DMS53 (cell line): ENCODE measurements at places on chromosomes 16 and 17.

- DNase-seq: peak; percentile 81
Measured at GRCh38 chr16:89823087-89823823, 5.0 kb upstream of the SPIRE2 start.

- DNase-seq: no peak
Measured at GRCh38 chr16:15461376-15461775, 27.0 kb downstream of the BMERB1 start.

- no peak for DNase-seq
Measured at GRCh38 chr17:45662432-45662831, 121.7 kb upstream of the CRHR1 start.

DNA sequence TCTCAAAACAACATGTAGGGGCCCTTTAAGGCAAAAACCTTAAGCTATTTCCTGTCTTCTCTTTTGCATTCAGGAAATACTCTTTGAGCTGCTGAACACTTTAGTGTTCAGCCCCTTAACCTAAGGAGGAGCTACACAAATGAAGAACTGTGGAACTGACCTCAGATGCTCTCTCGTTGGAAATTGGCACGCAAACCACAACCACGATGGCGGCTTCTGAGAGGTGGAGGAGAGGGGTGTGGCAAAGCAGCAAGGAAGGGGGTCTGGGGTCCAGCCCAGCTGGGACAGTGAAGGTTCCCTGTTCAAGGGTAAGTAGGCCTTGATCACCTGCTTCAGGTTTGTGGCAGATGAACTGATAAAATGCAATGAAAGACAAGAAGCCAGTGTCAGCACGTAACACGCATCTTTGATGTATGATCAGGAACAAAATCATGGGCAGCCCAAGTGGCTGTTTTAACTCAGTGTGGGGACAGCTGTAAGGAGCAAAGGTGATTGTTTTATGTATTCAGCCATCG is 291.6 kb upstream of the TNRC6C start:
- no peak for DNase-seq

GRCh38 chr16:3868556-3868955 is 12.0 kb downstream of the CREBBP start:
- DNase-seq: no peak

- no peak for DNase-seq
Measured at GRCh38 chr16:31877876-31878642, 4.5 kb downstream of the ZNF267 start.

DNA sequence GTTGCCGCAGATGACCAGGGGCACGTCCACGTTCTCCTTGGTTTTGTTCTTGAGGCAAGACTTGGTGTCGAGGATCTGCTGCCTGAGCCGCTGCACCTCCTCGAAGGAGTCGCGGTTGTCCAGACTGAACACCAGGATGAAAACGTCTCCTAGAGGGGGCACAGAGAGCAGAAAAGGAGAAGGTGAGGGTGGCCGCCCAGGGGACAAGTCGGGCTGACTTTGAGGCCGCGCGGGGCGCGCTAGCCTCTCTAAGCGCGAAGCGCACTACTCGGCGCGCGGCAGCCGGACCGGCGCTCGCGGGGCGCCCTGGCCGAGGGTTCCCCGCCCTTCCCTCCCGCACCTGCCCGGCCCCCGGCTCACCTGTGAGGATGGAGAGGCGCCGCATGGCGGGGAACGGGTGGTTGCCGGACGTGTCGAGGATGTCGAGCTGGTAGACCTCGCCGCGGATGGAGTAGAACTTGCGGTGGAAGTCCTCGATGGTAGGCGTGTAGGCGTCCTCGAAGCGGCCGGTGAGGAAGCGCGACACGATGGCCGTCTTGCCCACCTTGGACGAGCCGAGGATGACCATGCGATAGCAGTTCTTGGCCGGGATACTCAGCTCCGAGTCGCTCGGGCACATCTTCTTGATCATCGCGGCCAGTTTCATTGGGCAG is 533 bp downstream of the RASD1 start:
- peak; percentile 77 for DNase-seq

DNA sequence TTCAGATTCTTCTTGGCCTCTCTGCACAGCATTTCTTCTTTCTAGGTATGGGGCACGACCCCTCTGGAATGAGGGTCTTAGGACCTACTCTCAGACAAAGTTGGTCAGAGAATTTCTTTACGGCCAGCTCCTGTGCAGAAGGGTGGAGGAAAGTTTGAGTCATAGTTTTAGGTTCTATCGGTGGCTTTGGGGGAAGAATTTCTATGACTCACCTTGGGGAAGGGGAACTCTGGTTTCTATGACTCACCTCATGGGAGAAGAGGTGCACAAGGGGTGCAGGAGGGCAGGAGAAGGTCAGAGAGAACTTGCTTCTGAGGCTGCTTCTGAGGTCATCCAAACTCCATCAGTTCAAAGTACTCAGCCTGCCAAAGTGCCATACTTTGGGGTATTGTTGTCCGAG is 2.5 kb upstream of the ABCC12 start:
- DNase-seq: peak; percentile 16

GRCh38 chr16:80791411-80791810 is 13.0 kb downstream of the CDYL2 start:
- no peak for DNase-seq

DNA sequence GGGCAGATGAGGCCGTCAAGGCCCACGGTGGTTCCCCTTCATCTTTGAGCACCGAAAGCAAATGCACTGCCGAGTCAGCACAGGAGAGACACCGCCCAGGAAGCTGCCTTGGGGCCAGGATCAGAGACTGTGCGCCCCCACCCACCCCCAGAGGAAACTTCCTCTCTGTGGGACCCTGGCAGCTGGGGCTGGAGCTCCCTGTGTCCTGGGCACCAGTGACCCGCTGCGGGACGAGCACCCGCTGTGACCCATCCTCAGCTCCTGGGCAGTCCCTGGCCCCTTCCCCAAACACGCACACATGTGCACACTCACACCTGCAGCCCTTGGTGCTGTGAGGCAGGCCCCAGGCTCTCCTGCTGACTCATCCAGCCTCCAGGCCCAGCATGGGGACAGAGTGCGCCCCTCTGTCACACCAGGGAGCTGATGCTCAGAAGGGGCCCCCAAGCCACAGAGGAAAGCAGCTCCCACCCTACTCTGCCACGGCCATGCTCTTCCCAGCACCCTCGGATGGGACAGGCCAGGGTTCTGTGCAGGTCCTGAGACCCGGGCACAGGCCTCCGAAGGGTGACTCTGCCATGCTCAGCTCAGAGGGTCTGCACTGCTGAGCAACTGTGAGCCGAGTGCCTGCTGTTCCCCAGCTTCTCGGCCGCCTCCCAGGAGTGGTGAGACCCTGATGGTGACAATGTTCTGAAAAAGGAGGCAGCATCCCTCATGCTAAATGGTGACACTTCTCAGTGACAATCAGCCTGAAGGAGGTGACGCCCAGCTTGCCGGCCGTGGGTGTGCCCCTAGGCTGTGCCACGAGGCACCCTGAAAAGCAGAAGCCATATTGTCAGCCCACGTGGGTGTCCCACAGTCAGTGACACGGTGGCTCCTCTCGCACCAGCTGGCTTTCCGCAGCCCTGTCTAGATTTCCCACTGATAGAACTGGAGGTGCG is 3.6 kb downstream of the PIEZO1 start:
- no peak for DNase-seq

GRCh38 chr17:29569245-29569950 is 897 bp downstream of the TP53I13 start:
- DNase-seq: peak; percentile 51

DNA sequence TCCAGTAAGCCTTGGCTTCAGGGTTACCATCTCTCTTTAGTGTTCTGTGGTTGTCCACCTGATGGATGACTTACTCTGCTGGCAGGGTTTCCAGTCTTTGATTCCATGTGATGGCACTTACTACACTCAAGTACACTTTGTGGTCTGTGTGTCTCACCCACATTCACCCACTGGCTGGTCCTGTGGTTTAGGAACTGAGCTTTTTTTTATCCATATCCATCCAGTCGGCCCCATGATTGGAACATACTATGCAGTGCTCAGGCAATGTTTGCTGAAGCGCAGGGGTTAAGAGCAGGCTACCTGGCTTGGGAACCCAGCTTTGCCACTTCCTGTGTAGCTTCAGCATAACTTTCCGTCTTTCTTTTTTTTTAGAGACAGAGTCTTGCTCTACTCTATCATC is 2.8 kb upstream of the FUS start:
- peak; percentile 69 for DNase-seq

DNA sequence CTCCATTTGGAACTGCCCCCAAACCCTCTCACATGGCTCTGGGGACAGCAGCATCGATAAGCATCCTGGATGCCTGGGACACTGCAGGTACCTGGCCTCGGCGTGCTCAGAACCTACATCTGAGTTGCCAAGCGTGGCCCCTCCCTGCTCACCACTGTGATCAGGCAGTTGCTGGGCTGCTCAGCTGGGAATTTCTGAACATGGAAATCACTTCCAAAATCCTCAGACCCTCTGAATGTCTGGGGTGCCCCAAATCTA is 6.3 kb downstream of the CDH5 start:
- no peak for DNase-seq

DNA sequence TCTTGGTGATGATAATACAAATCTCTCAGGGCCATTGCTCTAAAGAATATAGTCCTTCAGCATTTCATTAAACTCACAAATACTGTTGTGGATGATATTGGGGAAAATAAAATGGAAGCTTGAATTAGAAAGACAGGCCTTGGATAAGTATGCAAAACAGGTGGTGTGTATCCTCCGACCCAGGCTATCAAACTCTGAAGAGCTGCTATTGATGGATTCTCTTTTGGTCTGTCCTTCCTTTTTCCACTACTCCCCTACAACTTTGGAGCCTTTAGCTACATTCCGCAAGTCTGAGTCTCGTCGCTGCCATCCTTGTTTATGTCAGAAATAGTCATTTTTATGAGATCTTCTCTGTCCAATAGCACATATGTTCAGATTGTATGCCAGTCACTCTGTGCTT is 351.6 kb downstream of the KCNJ2 start:
- DNase-seq: no peak

DNA sequence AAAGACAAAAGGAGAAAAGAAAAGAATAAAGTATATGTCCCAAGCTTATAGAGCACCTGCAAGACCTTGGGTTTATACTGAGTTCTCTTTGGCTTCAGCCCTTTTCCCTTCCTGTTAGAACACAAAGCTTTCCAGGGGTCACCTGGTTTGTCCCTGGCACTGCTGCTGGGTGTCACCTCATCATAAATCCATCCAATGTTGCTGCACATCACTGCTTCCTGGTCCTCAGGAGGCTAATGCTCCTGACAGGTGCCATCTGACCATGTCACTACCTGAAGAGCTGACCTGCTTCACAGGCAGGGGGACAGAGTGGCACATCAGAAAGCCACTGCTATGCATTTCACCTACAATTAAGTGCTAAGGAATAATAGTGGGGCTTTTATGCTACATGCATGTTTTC is 164.6 kb upstream of the ELAC2 start:
- peak; percentile 61 for DNase-seq

GRCh38 chr17:60165971-60166370 is 16.2 kb downstream of the CA4 start:
- DNase-seq: peak; percentile 31

DNA sequence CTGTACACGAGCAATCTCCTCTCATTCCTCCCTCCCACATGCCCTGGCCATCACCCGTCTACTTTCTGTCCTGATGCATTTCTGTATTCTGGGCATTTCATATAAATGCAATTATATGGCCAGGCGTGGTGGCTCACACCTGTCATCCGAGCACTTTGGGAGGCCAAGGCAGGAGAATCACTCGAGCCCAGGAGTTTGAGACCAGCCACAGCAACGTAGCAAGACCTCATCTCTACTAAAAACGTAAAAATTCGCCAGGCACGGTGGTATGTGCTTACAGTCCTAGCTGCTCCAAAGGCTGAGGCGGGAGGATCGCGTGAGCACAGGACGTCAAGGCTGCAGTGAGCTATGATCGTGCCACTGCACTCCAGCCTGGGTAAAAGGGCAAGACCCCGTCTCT is 4.8 kb downstream of the MEAK7 start:
- no peak for DNase-seq

DNA sequence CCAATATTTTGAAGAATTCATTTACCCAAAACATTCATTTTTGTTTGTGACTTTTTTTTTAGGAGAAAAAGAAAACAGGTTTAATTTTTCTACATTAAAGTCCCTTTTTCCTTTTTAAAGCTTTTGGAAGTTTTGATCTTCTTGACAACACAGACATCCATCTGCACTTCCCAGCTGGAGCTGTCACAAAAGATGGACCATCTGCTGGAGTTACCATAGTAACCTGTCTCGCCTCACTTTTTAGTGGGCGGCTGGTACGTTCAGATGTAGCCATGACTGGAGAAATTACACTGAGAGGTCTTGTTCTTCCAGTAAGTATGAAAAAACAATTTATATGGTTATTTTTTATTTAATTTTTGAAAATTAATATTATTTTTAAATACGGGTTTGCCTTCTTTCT is 37.2 kb downstream of the SIAH1 start:
- peak; percentile 12 for DNase-seq

DNA sequence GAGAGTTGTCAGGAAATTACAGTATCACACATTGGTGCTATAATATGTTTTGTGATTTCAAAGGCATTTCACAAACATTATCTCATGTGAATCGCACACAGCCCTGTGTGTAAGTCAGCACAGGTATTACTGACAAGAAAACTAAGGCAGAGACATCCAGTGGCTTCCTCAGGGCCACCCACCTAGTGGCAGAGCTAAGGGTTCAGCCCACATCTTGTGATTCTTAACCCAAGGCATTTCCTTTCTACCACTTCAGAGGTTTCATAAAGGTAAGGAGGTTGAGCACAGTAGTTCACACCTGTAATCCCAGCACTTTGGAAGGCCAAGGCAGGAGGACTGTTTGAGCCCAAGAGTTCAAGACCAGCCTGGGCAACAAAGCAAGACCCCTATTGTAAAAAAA is 58.2 kb downstream of the STX8 start:
- DNase-seq: no peak

- no peak for DNase-seq
Measured at GRCh38 chr17:31584438-31585279, 193.2 kb downstream of the RAB11FIP4 start.

GRCh38 chr16:22784690-22785214 is 29.2 kb upstream of the HS3ST2 start:
- DNase-seq: no peak

DNA sequence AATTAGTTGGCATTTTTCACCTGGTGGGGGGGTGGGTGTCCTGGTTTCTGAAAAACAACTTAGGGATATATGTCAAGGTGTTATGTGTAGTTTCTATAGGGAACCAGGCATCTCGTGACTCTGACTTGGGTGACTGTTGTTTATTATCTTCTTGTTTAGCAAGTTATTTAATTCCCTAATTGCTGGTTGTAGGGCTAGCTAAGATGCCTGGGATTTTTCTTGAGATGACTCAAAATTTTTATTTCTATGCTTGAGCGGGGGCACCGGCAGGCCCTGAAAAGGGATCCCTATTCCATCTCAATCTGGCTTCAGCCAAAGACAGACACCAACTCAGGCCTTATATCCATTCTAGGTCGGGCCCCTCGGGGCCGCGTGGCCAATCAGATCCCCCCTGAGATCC is 3.2 kb downstream of the DPH1 start:
- no peak for DNase-seq

GRCh38 chr17:9850151-9850550 is 24.4 kb downstream of the GLP2R start:
- no peak for DNase-seq

- no peak for DNase-seq
Measured at GRCh38 chr16:17994027-17994426, 342.5 kb downstream of the NPIPA8 start.
